Stimulated activated naive CD8-positive, alpha-beta T cell treated with anti-CD3 and anti-CD28 coated beads, Interleukin-15, amount 100 ng/mL, for 72 hours (primary cell): ENCODE measurements at places on chromosomes 16 and 17.
A peak's percentile ranks its signal among the peaks of the same experiment; 100 is the strongest.

DNA sequence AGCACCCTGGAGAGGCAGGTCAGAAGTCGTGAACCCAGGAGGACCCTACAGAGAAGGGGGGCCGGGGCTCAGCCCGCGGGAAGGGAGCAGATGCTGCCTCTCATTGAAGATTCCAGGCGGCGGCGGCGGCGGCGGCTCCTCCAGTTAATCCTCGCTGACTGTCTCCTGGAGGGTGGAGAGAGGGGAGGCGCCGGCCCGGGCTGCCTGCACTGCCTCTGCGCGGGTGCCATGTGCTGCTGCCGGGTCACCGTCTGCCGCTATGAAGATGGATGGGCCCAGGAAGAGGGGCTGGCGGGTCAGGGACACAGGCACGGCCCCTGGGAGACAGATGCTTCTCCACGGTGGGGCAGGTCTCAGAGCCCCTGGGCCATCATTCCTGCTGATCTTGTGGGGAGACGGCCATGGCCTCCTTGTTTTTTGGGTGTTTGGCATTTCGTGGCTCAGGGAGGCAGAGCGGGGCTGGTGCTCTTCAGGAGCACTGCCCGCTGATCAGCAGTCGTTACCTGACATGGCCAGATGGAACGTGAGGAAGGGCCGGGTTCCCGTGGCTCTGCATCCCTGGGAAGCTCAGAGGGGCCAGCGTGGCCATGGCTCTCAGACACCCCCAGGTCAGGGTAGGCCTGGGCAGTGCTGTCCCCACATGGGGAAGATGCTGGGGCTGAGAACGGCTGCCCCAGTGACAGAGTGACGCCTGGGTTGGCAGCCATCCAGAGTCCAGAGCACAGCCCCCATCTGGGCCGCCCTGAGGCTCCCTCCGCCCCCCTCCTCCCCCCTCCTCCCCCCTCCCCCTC lies 36.1 kb downstream of the GINS2 start:
- no peak for DNase-seq

- no peak for DNase-seq
These were observed 145.8 kb upstream of the CDH5 start for GRCh38 chr16:66220702-66221101.

DNA sequence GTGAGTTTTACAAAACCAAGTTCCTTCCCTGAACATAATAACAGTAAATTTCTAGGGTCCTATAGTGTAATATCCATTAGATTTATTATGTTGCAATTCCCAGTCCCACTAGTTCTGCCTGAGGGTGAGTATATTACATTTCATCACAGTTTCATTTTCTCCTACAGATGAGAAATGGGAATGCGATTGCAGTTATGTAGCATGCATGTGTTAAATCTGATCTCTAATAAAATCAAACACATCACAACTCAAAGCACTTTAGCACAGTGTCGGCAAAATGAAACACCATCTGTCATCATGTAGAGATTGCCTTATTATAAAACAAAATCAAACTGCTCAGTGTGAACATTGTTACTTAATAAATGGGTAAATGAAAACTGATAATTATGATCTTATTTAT lies 180.5 kb upstream of the TOX3 start:
- no peak for DNase-seq

DNA sequence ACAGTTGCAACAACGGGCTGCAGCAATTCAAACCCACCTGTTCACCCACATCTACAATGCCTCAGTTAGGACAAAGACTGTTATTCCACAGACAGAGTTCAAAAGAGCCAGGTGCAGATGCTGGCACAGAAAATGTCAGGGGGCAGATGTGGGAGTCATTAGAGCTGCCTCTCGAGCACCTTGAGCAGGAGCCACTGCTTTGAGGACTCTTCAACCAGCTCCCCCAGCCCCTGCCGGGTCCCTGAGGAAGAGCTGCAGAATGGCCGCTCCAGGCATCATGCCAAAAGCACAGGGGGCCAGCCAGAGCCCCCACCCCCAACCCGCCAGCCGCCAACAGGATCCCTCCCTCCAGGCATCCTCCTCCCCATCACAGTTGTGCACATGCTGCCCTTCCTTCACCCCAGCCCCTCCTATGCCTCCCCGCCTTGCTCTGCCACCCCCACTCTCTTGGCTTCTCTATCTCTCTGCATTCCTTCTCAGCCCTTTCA lies 20.8 kb downstream of the C17orf67 start:
- DNase-seq, result no peak

- peak; percentile 50 for DNase-seq
These were observed 13.0 kb downstream of the CDH13 start for GRCh38 chr16:82639666-82640336.

DNA sequence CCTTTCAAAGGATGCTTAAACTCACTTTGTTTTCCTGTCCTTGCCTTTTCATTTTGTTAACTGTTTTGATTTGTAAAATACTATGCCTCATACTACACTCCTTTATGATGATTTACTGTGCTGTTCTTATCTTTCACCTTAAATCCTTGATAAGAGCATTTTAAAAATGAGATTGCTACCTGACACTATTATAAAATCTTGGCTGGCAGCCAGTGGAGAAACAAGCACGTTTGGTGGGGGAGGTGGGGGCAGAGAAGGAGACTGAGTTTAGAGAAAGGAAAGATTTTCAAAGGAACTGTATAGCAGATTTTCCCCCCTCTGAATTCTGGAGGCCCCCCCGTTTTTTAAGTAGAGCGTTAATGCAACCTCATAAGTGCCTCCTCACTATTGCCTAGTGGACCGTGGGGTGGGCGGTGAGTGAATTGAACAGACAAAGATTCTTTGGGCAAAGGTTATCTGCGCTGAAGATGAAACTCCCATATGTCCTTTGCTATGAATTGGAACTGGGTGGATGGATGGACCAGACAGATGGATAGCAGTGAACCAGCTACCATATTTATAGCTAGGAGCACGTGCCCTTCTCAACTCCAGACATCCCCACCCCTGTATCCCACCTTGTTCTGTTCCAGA lies 200.2 kb downstream of the CCDC182 start:
- no peak for DNase-seq

- no peak for DNase-seq
These were observed 39.8 kb upstream of the MMP2 start for GRCh38 chr16:55439101-55439690.

GRCh38 chr16:11163761-11164261 lies 92.2 kb downstream of the SOCS1 start:
- no peak for DNase-seq

DNA sequence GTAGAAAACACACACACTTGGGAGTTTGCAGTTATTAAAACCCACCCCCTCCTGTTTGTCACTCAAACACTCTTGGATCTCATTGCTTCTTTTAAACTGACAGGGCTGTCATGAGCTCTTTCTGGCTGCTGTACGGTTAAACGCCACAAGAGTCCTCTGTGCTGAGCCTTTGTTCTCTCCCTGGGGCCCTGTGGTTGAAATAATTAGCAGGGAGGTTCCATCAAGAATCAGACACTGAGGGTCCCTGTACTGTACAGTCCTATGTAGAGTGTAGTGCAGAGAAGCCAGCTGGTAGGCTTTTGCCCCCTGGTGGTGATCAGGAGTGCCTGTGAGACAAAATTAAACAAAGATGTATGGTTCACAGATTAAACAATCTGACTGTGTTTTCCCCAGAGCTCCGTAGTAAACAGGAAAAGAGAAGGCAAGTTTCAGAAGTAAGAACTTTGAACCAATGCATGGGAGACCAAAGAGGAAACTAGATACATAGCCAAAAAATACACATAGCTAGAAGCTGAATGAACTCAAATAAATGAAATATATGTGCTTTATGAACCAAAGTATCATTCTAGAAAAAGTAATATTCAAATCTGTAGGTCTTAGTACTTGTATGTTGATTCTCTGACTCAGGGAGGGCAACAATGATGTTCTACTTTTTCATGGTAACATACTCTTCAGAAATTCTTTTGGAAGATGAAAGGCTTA lies 1.4 kb upstream of the SSH2 start:
- peak; percentile 73 for DNase-seq

DNA sequence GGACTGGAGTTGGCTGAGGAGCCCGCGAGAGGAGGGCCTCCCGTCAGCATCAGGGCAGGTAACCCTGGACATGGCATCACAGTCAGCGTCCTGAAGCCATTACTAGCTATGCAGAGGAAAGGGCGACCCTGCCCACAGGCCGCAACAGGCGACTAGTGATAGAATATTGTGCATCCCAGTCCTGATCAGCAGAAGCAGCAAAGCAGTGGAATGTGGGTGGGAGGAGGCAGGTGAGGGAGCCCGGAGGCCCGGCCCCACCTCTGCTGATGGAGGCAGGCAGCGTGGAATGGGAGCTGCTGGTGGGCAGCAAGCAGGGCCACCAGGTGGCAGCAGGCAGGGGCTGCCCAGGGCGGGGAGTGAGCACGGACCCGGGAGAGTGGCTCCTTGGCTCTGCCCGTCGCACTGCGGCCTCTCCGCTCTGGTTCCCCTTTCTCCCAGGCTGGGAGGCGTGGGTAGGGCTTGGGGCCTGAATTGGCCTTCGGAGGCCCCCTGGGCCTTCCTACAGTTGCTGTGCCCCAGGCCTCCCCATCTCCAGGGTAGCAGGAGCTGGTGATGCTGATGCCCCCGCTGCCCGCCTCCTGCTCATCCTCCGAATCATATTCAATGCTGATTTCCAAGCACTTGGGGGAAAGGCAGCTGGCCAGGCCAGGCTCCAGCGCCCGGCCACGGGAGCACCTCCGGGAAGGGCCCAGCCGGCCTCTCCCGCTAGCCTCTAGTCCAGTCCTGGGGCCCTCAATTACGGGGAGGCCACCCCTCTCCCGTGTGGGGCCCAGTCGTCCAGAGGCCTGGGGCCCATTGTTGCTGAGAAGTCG lies 20.2 kb downstream of the TSPOAP1 start:
- DNase-seq, result no peak

DNA sequence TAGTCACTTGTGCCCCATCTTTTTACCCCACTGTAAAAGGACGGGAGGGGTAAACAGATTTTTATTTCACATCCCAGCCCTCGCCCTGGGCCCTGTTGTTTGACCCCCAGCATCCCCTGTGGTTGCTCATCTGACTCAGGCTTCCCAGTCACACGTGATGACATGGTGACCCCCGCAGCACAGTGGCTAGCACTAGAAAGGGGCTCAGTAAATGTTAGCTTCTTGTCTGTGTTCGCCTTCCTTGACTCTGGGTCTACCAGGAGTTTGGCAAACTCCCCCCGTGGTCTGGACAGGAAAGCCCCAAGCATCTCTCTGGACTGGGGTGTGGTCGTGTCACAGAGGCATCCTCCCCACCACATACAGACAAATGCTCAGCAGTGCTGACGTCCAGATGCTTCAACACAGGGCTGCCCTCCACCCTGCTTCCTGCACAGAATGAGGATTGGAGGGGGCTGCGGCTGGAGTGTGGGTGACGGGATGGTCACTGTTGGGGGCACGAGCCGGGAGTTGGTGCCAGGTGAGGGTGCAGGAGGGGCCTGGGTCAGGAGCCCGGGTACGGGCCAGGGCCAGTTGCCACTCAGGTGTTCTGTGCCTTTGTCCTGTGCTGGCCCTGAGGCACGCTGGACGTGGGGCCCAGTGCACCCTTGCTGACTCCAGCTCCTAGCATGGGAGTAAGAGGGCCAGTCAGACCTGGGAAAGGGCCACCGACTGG lies 69.1 kb downstream of the METRNL start:
- DNase-seq, result no peak

DNA sequence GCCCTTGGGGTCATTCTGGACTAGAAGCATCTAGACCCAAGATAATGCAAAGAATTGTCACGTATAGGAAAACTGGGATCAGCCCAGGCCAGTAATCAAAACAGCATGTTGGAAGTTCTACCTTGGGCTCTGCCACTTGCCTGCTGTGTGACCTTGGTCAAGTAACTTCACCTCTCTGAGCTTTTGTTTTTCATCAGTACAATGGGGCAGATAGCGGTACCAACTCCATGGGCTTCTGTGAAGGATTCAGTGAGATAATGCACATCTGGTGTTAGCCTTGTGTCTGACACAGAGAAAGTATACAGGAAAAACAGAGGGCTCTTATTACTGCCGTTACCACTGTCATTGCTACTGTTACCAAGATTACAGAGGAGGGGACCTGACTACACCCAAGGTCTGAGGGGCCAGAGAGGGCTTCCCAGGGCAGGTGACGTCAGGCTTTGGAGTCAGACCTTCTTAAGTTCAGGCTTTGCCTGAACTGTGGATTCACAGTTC lies 24.6 kb downstream of the CMIP start:
- DNase-seq, result no peak

- peak; percentile 60 for DNase-seq
These were observed 111.4 kb downstream of the UTP18 start for GRCh38 chr17:51371732-51372151.

GRCh38 chr16:66735891-66736290 lies 15.5 kb downstream of the DYNC1LI2 start:
- DNase-seq, result no peak

DNA sequence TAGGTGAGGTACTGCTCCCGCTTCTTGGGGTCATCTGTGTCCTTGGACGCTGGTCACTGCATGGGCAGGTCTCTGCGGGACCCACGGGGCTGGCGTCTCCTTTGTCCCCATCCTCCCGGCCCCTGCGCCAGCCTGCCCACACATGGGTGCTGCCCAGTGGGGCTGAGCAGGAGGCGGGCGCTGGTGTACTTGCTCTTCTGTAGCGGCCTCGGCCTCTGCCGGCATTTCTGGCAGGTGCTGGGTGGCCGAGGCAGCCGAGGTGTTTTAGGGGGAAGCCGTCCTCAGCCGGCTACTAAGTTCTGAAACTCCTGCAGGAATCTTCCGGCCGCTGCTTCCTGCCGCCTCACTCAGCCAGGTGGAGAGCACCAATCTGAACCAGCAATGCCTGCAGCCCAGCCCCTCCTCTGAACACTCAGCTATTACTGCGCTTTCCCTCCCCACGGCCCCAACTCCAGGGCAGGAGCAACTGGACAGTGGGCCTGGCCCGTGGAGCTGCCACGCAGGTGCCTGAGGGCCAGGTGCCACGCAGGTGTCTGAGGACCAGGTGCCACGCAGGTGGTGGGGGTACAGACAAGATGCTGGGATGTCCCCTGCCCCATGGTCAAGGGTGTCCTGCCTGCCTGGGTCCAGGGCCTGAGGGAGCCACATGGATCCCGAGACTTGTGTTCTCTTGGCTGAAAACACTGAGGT lies 10.0 kb downstream of the DECR2 start:
- no peak for DNase-seq

GRCh38 chr16:68085259-68086071 lies at the start of gene NFATC3:
Gene NFATC3, plus strand, starts transcription at chr16:68085370. Its CDS starts 312 bp downstream, at chr16:68085682.
- peak; percentile 98 for DNase-seq

GRCh38 chr17:42000413-42001133 lies 16.7 kb downstream of the DNAJC7 start:
- no peak for DNase-seq

- DNase-seq, result no peak
These were observed 222.6 kb upstream of the CPHXL start for GRCh38 chr16:75948886-75949285.
